Naive B cell (primary cell): ENCODE measurements at places on chromosomes 16 and 17. TPM values are rescaled to one million over a fixed set of nuclear protein-coding genes. Genes with fewer than 3 reads are reported as not detected.

- DNase-seq = no peak
Observed at GRCh38 chr16:85240982-85241924, 129.0 kb upstream of the CIBAR2 start.

GRCh38 chr17:4631836-4632580 is 9.5 kb downstream of the ALOX15 start:
- no peak for DNase-seq

- DNase-seq = no peak
Observed at GRCh38 chr16:8874388-8874787, 5.6 kb upstream of the CARHSP1 start.

- DNase-seq = peak; percentile 71
Observed at GRCh38 chr16:79269211-79269863, 331.2 kb downstream of the MAF start.

DNA sequence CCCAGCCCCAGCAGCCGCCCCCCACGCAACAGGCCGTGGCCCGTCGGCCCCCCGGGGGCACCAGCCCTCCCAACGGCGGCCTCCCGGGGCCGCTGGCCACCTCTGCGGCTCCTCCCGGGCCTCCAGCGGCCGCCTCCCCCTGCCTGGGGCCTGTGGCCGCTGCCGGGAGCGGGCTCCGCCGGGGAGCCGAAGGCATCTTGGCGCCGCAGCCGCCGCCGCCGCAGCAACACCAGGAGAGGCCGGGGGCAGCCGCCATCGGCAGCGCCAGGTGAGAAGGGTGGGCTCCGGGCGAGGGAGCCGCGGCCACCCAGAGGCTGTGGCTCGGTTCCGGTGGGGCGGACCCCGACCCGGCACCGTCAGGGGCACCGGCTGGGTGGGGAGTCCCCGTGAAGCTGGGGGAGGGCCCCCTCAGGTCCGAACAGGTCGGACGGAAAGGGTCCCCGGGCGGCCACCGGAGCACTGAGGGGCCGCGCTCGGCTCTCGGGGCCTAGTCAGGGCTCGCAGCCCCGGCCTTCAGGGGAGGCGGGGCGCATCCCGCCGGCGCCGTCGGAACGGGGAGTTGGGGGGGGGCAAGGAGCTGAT is 583 bp downstream of the ATXN2L start:
- DNase-seq = no peak

DNA sequence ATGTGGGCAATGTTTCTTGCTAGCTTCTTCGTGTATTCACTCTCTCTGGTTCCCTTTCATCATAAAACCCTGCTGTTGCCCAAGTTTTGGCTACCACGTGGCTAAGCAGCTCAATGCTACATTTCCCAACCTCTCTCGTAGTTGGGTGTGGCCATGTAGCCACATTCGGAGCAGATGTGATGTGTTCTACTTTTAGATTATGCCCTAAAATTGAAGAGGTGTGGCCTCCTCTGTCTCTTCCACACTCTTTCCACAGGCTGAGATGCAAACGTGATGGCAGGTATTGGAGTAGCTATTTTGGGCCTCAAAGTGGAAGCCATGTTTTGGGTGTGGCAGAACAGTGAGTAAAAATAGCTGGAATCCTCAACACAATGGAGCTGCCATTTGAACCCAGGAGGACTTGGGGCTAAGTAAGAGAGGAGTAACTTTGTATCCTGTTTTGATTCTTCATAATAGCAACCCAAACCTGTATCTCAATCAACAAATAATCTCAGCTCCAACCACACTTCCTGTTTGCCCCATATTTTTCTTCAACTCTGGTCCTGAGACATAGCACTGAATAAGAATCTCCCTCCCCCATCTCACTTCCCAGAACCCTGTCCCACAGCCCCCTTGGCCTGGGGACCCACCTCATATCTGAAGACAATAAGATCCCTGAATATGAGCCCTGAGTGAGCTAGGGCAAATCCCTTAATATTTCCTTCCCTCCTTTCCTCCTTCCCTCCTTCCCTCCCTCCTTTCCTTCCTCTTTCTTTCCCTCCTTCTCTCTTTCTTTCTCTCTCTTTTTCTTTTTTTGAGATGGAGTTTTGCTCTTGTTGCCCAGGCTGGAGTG is 4.0 kb downstream of the NUPR1 start:
- DNase-seq = no peak

- no peak for DNase-seq
Observed at GRCh38 chr17:80696456-80696855, 151.8 kb downstream of the RPTOR start.

- no peak for DNase-seq
Observed at GRCh38 chr17:72385475-72385874, 264.7 kb downstream of the SOX9 start.

DNA sequence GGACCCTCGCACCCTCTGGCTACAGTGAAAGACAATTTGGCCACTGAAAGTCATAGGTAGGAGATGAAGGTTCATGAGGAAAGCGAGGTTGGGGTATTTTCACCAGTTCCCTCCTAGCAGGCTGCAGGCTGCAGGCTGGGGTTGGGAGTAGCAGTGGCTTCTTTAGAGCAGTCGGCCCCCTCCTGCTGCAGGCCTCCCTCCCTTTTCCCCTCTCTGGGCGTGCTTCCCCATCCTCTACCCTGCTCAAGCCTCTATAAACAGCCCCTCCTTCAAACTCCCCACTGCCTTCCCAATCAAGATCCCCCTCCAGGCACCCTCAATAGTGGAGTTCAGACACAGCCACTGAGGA is 41.8 kb downstream of the GAS7 start:
- no peak for DNase-seq

- no peak for DNase-seq
Observed at GRCh38 chr17:6812295-6812694, 19.2 kb downstream of the TEKT1 start.

- no peak for DNase-seq
Observed at GRCh38 chr16:5549802-5550201, 452.2 kb upstream of the EEF2KMT start.

DNA sequence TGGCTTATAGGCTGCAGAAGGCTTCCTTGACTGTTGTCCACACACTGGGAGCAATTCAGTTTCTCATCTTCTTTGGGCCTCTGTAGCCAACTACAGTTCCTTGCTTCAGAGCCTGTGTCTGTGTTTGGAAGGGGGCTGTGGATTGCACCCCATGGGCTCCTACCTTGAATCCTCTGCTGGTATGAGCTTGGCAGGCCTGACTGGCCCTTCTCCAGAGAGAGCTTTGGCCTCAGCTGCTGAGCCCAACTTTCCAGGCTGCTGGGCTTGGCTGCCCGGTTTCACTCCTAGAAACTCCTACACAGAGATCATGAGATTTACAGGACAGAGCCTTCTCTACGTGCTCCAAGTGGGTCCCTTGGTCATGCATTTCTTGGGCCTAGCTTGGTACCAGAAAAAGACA is 354.4 kb downstream of the SNX29 start:
- no peak for DNase-seq

- no peak for DNase-seq
Observed at GRCh38 chr16:1583180-1583579, 28.7 kb downstream of the IFT140 start.

GRCh38 chr17:48444516-48445247 is 14.7 kb upstream of the SKAP1 start:
- peak; percentile 33 for DNase-seq

- no peak for DNase-seq
Observed at GRCh38 chr16:67169642-67170167, 633 bp upstream of the NOL3 start.

DNA sequence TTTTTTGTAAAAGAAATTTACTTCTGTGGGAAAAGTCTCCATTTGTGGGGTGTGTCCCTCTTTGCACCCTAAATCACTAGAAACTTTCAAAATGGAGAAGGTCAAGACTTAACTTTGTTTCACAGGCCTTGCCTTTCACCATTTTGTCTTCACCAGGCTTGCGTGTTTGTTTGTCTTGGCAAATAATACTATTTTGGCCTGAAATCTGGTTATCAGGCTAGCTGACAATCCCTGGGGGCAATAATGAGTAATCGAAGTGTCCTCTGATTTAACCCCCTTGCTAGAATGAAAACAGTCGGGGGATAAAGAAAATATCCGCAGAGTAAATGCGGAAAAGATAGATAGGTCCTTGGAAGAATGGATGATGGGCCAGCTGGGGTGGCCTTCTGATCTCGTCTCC is 34.5 kb downstream of the SLC39A11 start:
- no peak for DNase-seq

- DNase-seq = no peak
Observed at GRCh38 chr17:12644623-12645022, 21.1 kb upstream of the MYOCD start.

DNA sequence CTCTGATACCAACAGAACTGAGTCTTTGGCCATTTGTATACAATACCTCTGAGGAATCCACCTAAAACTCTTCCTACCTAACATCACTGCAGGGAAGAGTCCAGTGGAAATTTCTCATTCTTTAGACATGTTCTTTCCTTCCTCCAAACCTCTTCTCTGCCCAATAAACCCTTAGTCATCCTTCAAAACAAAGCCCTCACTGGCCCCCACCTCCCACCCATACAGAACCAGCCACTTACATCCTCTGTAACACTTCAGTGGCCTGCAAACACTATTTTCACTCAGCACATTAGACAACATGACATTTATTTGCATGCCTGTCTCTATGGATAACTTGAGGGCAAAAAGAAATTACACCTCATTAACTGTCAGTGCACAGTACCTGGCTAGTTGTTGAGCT is 200.3 kb upstream of the NOG start:
- no peak for DNase-seq

- no peak for DNase-seq
Observed at GRCh38 chr17:50949128-50949988, 83.2 kb upstream of the TOB1 start.

GRCh38 chr17:30323895-30324319 is 9.9 kb downstream of the TMIGD1 start:
- no peak for DNase-seq

- no peak for DNase-seq
Observed at GRCh38 chr16:11535494-11535893, 51.2 kb downstream of the LITAF start.

The MLYCD gene
- 0.15 TPM for polyA plus RNA-seq

The OTOP3 gene
- polyA plus RNA-seq = not detected

The MLST8 gene
- 33.8 TPM for polyA plus RNA-seq

The NPB gene
- polyA plus RNA-seq = not detected

The GJC1 gene
- not detected for polyA plus RNA-seq

The DDX5 gene
- 1,506 TPM for polyA plus RNA-seq

The HOXB1 gene
- not detected for polyA plus RNA-seq
